ENCODE measurements at places on chromosomes 2 and 18.

DNA sequence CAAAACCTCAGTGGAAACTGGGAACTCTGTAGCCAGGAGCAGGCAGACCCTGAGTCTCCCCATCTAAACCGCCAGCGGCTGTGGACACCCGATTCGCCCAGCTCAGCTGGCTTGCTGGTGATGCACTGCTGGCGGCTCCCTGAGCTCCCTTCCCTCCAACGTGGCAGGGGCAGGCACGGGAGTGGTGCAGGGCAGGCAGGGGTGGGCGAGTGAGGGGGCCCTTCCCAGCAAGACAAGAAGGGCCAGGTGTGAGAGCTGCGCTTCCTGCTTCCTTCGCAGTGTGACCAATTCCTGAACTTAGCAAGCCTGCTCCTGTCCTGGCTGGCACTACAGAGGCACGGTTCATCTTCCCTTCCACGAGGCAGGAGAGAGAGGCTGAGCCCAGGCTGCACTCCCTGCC is 12.3 kb upstream of the SEMA4C start:
- DNase-seq = no peak

- DNase-seq = no peak
Measured at GRCh38 chr2:69689466-69689865, 45.9 kb upstream of the AAK1 start.

- DNase-seq = no peak
Measured at GRCh38 chr2:130736487-130736886, 7.6 kb downstream of the GPR148 start.

- no peak for DNase-seq
Measured at GRCh38 chr2:32617599-32618189, 10.2 kb upstream of the TTC27 start.

DNA sequence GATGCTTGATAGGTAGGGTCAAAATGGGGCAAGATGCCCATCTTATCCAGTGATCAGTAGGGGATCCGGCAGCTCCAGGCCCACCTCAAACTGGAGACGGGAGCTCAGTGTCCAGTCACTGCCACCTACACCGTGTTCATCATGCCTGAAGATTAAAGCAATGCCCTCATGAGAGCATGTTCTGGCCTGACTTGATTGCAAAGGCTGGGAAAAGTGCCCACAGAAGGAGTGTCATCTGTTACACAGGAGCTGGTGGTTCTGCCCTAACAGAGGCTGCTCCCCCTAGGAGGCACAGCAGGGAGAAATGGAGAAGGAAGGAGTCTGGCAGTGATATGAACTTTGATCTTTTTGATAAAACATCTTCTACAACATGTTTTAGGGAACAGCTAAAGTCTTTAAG is 92.3 kb downstream of the CCBE1 start:
- DNase-seq = no peak

- DNase-seq = no peak
Measured at GRCh38 chr2:44941551-44942234, at the start of gene SIX3. TSS of gene SIX3 (plus strand) at chr2:44941702. CDS start at chr2:44942105, 403 bp downstream.

DNA sequence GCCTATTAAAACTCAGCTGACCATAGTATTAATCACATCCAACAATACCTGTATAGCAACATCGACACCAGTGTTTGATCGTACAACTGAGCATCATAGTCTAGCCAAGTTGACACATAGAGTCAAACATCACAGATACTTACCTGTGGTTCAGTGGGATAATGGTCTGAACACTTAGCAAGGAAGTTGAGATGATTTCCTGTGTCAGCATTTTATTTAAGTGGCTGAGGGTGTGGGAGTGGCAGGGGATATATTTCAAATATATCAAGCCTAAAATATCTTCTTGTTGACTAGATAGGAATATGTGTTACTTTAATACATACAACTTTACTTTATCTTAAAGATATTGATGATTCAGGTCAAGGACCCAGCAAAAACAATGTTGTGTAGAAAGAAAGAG is 1038.6 kb downstream of the TSN start:
- DNase-seq = no peak

GRCh38 chr2:25980076-25980887 is 2.0 kb downstream of the KIF3C start:
- DNase-seq = no peak

- DNase-seq = no peak
Measured at GRCh38 chr2:239539776-239540100, 138.9 kb upstream of the HDAC4 start.

DNA sequence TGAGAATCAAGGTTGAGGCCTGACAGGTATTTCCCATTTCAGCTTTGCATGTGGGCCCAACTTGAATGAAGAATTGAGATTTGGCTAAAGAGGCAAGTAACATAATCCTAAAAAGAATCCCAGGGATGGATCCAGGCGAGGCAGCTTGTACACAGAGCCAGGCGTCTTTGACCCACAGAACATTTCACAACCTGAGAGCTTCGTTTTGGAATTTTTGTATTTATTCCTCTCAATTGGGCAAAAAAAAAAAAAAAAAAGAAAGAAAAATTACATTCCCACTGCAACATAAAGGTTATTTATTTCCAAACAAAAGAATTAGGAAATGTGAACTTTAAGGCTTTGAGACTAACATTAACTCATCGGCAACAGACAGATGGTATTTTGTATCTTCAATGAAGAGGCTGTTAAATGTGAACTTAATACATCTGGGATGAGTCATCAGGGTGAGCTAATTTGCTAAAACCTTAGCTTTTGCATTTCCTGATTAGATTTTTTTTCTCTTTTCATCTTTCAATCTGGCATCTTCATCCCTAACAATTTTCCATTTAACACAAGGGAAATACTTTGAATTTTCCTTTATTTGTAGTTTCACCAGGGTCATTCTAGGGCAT is 478.5 kb upstream of the TNP1 start:
- DNase-seq = no peak

GRCh38 chr2:86645752-86646151 is 22.1 kb upstream of the RNF103 start:
- no peak for DNase-seq

- no peak for DNase-seq
Measured at GRCh38 chr2:149430743-149431736, 100.7 kb downstream of the LYPD6 start.

DNA sequence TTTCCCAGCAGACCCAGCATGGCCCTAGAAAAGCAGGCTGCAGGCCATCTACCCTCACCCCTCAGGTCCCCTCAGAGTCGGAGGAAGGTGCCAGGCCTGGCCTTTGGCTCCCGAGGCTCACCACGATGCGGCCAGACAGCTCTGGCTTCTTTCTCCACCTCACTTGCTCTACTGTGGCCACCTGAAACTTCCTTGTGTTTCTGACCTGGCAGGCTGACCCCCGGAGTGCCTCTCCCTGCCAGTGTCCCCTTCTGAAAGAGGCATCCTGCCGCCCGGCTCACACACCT is 375.0 kb upstream of the HS6ST1 start:
- no peak for DNase-seq

- no peak for DNase-seq
Measured at GRCh38 chr2:112765251-112765650, 842 bp upstream of the CKAP2L start.

- DNase-seq = no peak
Measured at GRCh38 chr2:198385326-198385725, 580.9 kb downstream of the PLCL1 start.

- DNase-seq = peak; percentile 95
Measured at GRCh38 chr2:196171248-196171871, at the start of gene STK17B. TSS of gene STK17B (minus strand) at chr2:196171578. CDS start at chr2:196163383, 8,195 bp downstream.

DNA sequence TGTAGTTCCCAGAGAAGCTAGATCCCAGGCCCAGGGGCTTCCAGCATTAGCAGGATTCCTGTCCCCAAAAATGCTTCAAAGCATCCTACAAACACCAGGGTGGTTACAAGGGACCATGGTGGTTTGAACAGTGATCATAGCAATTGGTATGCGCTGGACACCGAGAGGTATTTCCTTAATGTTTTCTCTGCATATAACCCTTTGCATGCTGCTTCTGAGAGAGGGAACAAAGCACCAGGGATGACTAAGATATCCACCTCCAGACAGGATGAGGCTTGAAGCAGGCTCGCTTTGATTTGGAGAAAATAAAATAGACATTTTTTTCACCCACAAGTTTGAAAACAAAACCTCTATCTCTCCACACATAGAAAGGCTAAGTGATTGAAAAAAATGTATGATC is 50.5 kb upstream of the TSPYL6 start:
- no peak for DNase-seq

DNA sequence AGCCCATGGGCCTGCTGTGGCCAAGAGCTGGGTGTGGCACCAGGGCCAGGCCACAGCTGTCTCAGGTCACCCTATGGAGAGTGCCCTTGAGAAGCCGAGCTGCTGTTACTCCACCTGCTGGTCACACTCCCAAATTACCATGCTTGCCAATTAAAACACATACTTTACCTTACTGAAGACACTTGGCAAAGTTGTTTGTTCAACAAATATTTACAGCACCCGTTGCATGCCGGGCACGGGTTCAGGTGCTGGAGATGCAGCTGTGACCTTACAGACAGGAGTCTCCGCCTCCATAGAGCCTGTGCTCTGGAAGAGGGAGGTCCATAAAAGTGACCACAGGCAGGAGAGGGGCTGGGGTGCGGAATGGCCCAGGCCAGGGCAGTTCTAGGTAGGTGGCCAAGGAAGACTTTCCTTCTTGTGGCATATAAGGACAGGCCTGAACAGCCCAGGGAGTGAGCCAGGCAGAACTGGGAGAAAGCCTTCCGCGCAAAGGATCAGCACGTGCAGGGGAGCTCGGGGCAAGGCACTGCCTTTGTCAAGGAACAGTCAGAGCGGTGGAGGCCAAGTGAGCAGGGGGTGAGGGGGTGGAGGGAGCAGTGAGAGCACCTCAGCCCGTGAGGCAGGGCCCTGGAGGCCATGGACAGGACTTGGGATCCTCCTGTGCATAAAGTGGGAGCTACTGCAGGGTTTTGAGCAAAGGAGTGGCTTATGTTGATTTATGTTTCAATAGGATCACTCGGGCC is 23.6 kb upstream of the RBM44 start:
- DNase-seq = no peak

DNA sequence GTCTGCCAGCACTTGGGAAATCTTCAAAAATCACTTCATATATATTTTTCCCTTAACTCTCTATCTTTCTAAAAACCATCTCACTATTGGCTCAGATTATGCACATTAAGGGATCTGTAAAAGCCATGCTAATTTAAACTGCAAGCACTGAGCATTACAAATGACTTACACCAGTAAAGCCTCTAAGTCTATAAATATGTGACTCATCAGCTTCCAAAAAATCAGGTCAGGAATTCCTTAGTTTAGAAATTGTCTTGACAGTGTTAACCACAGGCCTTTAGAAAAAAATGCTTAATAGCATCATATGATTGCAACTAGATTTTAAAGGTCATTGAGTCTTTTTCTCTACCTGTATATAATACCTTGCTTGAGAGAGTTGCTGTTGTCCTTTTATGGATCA is 1113.6 kb upstream of the PIK3C3 start:
- no peak for DNase-seq

- no peak for DNase-seq
Measured at GRCh38 chr18:76837071-76837470, 14.7 kb downstream of the ZNF236 start.

- DNase-seq = no peak
Measured at GRCh38 chr2:121582272-121582671, 51.6 kb downstream of the RNU4ATAC start.

DNA sequence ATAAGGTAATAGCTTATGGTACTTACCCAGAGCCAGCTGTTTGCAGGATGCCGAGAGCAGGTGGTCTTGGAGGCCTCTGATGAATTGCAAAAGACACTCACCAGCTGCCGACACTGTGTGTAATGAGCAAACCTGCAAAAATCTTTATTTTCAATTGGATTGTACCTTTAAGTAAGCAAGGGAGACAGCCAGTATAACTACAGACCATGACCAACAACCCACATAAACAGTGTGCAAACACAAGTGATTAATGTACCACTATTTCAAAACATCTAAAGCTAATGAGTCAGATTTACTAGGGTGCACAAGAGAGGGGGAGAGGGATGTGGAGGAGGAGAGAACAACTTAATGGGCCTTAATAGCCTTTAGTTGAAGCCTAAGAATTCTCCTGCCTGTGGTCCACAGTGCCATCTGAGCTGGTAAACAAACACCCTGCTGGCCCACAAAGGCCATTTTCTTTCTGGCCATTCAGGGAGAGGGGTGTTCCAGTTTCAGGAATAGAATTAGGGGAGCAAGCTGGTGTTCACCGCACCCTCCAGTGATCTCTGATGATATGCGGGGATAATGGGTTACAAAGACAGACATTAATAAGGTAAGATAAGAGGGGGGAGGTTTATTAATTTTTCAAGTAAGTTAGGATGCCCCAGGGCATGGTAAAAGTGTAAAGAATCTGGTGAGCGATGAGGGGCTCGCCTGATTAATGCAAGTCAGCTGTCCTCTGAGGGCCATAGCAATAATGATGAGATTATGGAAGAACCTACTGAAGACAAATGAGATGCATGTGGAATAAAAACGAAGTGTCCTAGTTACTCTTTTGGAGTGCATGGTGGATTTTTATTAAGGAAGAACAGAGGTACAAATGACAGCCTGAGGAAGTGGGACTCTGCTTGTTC is 196.4 kb downstream of the HRH4 start:
- DNase-seq = no peak

GRCh38 chr2:189091253-189091652 is 88.3 kb downstream of the COL5A2 start:
- DNase-seq = no peak

DNA sequence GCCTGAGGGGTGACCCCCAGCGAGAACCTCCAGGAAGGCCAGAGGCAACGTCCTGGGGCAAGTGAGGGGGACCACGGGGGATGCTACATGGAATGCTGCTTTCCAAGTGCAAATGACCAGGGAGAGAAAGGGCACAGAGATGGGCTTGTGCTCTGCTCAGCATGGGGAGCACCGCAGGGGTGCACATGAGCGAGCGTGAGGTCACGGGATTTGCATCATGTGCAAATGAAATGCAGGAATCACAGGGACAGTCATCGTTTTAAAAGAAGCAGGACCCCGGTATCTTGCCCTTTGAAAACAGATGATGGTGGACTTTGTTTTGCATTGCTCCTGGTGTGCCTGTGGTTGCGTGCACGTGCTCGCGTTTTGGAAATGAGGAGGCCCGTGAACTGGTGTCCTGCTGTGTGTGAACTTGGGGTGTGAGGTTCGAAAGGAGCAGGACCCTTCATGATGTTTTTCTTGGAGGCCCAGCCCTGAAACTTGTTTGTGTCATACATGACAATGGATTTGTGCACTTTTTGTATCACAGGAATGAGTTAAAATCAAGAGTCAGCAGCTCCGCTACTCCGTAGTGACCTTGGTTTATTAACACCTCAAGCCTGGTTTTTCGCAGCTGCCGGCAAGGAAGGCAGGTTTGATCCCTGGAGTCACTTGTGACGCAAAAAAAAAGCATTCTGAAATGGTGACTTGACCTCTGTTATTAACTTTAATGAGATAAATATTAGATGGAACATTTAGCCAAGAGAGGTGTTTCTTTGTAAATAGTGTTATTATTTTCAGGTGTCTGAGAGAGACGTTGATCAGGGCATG is 234.5 kb downstream of the LDLRAD4 start:
- DNase-seq = no peak

DNA sequence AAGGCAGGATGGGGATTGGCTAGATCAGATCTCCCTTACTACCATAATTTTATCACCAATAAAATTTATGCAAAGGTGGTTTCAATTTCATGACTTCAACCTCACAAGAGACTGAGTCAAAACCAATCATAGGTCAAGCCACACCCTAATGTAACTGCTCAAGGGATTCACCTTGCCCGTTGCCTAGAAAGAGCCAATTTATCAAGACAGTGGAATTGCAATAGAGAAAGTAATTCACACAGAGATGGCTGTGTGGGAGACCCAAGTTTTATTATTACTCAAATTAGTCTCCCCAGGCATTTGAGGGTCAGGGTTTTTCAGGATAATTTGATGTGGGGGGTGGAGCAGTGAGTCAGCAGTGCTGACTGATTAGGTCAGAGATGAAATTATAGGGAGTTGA is 340.6 kb downstream of the RND3 start:
- no peak for DNase-seq

All from stimulated activated CD4-positive, alpha-beta T cell treated with anti-CD3 and anti-CD28 coated beads, Interleukin-1b, Interleukin-23, amount 100 ng/mL, for 1 hour (primary cell).